Kidney epithelial cell (primary cell): ENCODE measurements at places on chromosomes 1 and 21. TPM values are rescaled to one million over a fixed set of nuclear protein-coding genes. Genes with fewer than 3 reads are reported as not detected.

GRCh38 chr1:8314346-8315280 lies 3.3 kb upstream of the SLC45A1 start:
- no peak for DNase-seq

- DNase-seq: no peak
These were observed 54.2 kb downstream of the PDE4B start for GRCh38 chr1:65846866-65847265.

- no peak for DNase-seq
These were observed 318.0 kb downstream of the BRINP2 start for GRCh38 chr1:177488722-177489121.

DNA sequence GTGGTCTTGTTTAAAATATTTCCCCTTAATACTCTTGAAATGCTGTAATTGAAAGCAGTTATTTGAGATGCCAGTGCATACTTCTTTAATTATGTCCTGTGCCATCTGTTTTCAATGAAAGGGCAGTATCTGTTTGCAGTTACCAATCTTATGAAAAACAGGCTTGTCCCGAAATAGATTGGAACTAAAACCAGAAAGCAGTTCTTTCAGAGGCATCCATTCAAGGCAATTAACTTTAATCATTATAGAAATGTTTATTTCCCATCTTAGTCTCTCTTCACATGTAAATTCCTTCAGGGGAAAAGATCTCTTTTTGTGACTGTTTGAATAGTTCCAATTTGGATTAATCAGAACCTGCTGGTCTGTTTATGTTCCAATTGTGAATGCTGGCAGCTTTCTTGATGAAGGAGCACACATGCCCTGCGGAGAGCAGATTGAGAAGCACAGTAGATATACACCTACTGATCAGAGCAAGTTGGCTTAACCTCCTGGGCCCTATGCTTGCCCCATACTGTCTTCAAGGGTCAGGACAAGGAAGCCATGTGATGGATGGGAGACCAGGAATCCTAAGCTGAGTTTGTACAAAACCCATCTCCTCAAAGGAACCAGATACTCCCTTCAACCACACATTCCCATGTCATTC lies 41.6 kb upstream of the MROH9 start:
- DNase-seq: no peak

EFNA1 gene
- 126 and 166 TPM in 2 replicates for total RNA-seq

TMEM35B gene
- 36.0 and 38.1 TPM in 2 replicates for total RNA-seq

ACTL8 gene
- total RNA-seq: 0.17 TPM in 1 of 2 replicates, not detected in the other
